ENCODE measurements at places on chromosomes 6 and 20.
A peak's percentile ranks its signal among the peaks of the same experiment; 100 is the strongest.

- DNase-seq = no peak
Measured at GRCh38 chr6:2782825-2783187, 17.6 kb downstream of the WRNIP1 start.

DNA sequence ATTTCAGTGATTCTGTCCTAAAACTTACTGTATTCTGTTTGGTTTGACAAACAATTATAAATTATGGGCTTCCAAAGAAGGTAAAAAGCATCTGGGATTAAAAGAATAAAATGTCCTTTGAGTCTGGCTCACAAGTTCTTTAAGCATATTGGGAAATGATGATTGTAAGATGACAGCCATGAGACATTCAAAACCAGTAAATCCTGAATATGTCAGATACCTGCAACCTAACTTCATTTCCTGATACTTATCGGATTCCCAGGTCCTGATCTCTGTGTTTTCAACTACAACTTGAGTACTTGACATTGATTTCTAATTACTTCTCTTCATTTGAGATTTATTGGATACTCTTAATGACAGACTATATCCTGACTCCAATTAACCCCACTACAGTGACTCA lies 446.6 kb downstream of the GRIK2 start:
- DNase-seq = no peak

DNA sequence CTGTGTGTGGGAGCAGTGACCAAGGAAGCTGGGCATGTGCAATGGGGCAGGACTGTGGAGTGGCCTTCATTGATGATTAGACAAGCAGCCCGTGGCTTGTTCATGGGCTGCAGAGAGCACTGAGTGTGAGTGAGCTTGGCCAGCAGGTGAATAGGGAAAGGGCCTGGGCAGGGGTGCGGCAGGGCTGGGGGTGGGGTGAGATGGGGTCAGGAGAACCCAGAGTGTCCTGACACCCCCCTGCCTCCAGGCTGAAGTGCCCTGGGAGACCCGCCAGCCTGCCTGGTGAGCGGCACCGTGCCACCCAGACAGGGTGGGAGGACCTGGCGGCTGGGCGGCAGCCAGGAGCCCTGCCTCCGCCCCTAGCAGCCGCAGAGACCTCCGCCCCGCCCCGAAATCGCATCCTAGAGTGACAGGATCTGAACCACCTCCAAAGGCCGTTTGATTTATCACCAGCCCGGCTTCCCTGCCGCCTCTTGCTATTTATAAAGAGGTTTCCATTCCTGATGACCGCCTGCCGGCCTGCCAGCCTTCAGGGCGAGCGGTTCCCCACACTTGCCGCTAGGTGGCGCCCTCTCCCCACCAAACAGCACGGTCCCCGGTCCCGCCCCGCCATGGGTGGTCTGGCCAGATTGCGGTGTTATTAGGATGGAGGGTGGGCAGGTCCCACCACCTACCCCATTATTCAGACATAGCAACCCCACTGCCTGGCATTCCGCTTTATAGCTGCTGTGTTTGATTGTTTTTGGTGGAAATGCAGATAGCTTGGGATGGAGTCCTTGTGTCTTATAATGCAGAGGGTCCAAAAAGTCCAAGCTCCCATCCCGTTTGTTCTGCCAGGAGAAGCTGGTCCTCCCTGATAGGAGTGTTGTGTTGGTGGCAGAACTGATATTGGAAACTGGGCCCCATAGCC lies 3.5 kb downstream of the MYLK2 start:
- peak; percentile 54 for DNase-seq

GRCh38 chr20:17934141-17934862 lies 34.3 kb downstream of the SNX5 start:
- no peak for DNase-seq

GRCh38 chr6:87444362-87444761 lies 28.4 kb upstream of the SLC35A1 start:
- DNase-seq = no peak

GRCh38 chr20:2387580-2387979 lies 6.9 kb downstream of the TGM6 start:
- no peak for DNase-seq

Data from head of caudate nucleus (tissue), 42 donors.